ENCODE measurements at places on chromosomes 2 and 18. TPM values are rescaled to one million over a fixed set of nuclear protein-coding genes. Genes with fewer than 3 reads are reported as not detected.
A peak's percentile ranks its signal among the peaks of the same experiment; 100 is the strongest.

DNA sequence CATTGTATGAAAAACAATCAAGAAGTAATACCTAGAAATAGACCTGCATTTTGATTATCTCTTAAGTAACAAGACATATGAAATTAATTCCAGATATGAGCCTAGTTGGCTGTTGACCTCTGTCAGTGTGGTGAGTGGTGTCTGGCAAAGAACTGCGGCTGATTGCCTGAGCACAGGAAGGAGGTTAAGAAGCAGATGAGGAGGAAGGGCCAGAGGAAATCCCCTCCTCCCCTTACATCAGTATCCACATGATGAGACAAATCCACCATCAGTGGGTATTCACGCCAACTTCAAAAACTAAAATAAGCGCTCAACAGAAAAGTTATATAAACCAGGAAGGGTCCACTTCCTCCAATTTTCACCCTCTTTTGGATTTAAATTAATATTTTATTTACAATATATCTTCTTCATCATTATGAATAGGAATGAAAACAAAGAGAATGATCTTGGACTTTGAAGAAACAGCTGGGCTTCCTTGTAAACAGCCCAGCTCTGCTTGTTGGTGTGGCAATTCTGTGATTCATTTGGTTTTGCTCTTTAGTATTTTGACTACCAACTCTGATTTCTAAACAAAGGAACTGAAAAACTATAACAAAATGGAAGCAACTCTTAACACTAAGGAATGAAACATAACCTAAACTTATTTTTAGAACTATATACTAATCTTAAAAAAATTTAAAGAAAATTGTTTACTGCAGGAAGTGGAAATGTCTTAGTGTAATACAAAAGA lies 27.3 kb downstream of the RFTN2 start:
- no peak for DNase-seq

DNA sequence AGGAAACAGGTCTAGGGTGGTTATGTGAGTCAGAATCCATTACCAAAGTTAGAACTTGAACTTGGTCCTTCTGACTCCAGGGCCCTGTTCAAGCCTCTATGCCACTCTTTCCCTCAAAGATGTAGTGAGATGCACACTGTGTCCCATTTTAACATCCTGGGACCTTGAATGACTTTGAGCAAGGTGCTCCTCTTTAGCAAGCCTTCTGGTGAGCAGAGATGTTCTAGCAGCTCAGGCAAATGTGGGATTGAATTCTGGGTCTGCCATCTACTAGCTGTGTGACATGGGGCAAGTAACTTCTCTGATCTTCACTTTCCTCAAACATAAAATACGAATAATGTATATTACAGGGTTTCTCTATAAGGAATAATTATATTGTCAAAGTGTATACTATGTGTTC lies 294.0 kb upstream of the CXCR4 start:
- no peak for DNase-seq

GRCh38 chr2:107132070-107132469 lies 246.1 kb upstream of the ST6GAL2 start:
- DNase-seq: no peak

DNA sequence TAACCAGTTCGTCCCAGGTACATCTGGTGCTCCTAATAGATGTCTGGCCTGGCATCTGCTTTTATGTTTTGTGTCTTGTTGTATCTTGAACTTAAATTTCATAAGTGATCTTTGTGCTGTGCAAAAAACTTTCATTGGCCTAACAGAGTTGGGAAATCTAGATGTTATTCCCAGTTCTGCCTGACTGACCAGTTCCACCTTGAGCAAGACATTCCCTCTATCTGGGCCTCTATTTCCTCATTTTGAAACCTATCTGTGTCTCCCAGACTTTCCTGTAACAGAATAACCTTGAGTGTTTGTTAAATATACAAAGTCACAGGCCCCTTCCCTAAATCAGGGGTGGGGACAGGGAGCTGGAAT lies 90.5 kb upstream of the MSH2 start:
- DNase-seq: no peak

GRCh38 chr2:118310681-118311429 lies 222.6 kb downstream of the INSIG2 start:
- DNase-seq: no peak

DNA sequence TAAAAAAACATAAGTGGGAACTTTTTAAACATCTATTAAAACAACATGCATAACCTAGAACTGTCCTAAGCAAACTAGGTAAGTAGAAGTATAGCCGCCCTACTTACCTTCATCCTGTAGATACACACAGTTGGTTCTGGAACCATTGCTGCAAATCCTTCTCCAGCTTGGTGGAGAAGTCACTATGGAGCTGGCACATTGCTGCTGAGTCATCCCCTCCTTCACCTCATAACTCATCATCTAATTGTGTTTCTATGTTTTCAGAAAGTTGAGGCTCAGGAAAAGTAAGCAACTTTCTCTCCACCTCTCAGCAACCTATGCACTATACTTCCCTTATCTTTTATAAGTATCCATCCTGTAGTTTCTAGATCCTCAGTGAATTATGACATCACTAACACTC lies 269.8 kb upstream of the MMADHC start:
- no peak for DNase-seq

- DNase-seq: no peak
Measured at GRCh38 chr18:69239849-69240674, 160.6 kb upstream of the DOK6 start.

DNA sequence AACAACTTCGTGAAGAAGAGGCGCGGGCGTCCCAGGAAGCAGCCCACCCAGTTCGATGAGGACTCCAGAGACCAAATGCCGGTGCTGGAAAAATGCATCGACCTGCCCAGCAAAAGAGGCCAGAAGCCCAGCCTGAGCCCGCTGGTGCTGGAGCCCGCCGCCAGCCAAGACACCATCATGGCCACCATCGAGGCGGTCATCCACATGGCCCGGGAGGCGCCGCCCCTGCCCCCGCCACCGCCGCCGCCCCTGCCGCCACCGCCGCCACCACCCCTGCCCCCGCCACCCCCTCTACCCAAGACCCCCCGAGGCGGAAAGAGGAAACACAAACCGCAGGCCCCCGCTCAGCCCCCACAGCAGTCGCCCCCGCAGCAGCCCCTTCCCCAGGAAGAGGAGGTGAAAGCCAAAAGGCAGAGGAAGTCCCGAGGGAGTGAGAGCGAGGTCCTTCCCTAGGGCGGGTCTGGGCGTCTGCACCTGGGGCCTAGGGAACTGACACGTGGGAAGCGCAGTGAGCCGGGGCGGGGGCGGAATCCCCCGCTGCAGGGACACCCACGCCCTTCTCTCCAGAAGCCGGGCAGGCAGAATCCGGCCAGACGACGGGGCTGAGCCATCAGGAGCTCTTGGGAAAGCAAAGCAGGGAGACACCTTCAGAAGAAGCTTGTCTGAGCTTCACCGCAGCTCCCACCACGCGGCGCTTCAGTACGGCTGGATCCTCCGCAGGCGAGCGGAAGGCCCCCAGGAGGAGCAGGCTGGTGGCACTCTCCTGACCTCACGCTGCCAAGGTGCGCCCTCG lies 382.8 kb downstream of the SETBP1 start:
- DNase-seq: no peak

The ELP2 gene
- 63.9 TPM for total RNA-seq

DNA sequence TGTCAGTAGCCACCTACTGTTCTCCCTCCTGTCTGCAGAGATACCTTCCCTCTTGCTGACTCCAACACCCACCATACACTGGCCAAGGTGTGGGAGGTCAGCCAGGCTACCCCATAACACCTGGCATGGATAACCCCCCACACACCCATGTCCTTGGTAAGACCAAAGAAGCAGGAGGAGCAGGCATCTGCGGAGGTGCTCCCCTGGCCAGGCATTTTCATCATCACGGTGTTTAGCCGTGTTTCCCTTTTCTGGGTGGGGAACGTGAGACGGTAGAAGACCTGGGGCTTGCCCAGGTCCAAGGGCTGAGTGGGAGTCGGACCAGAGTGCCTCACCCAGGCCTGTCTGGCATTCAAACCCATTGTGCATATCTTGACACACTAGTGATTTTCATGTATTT lies 150.3 kb downstream of the SMAD7 start:
- no peak for DNase-seq

- DNase-seq: no peak
Measured at GRCh38 chr2:7915302-7916091, 766.4 kb upstream of the ID2 start.

- no peak for DNase-seq
Measured at GRCh38 chr2:63432373-63432772, 155.9 kb downstream of the WDPCP start.

The STEAP3 gene
- 45.7 TPM for total RNA-seq

- DNase-seq: peak; percentile 38
Measured at GRCh38 chr2:197889041-197889440, 84.6 kb downstream of the PLCL1 start.

DNA sequence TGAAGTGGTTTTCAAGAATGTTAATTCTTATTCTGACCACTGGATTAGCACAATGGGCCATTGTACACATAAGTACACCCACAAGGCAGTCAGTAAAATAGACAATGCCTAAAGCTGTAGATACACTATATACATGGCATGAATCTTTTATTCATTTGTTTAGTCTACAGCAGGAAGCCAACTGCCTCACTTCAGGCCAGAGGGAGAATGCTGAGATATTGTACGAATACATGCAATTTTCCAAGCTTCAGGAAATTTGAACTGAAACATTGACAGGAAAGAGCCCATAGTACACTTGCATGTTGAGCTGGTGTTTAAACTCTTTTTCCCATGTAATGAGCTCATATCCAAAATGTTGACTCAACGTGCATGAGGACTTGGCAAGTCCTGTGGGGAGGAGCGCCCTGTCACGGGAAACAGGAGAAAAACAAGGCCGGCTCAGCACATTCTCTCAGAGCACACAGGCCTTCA lies 111.6 kb upstream of the CYP1B1 start:
- DNase-seq: peak; percentile 26

The GAD1 gene
- total RNA-seq: 0.82 TPM

GRCh38 chr18:63752636-63753035 lies 22.6 kb upstream of the SERPINB7 start:
- no peak for DNase-seq

GRCh38 chr2:101026253-101026701 lies 24.2 kb downstream of the RPL31 start:
- DNase-seq: no peak

GRCh38 chr2:191200910-191201309 lies 44.3 kb upstream of the MYO1B start:
- no peak for DNase-seq

GRCh38 chr18:55462652-55463051 lies 125.3 kb downstream of the TCF4 start:
- no peak for DNase-seq

- DNase-seq: no peak
Measured at GRCh38 chr2:139477618-139478017, 697.4 kb upstream of the NXPH2 start.

The IL36RN gene
- total RNA-seq: 0.04 TPM

DNA sequence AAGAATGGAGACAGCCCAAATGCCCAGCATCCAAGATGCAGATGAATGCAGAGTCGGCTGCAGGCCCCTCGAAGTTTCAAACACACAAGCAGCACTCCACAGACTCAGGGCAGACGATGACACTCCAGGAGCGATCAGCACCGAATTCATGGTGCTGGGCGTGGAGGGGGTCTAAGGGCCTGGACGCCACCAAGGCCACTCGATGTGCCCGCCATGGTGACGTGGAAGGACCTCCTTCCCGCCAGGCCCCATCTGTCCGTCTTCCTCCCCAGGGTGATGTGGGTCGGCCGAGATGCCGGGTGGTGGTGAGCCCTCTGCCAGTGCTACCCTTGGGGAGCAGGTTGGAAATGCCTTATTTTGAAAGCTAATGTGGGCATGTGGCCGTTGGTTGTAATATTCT lies 9.4 kb downstream of the KIF1A start:
- no peak for DNase-seq

DNA sequence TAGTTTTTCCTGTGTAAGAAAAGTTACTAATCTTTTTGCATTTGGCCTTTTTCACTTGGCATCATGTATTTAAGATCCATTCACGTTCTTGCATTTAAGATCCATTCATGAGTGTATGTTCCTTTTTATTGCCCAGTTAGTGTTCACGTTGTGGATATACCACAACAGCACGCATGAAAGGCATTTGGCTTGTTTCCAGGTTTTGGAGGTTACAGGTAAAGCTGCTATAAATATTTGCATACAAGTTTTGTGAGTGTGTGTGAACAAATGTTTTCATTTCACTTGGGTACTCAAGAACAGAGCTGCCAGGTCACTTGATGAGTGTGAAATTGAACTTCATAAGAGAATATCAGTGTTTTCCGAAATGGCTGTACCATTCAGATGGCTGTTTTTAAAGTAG lies 121.2 kb downstream of the CCBE1 start:
- no peak for DNase-seq

DNA sequence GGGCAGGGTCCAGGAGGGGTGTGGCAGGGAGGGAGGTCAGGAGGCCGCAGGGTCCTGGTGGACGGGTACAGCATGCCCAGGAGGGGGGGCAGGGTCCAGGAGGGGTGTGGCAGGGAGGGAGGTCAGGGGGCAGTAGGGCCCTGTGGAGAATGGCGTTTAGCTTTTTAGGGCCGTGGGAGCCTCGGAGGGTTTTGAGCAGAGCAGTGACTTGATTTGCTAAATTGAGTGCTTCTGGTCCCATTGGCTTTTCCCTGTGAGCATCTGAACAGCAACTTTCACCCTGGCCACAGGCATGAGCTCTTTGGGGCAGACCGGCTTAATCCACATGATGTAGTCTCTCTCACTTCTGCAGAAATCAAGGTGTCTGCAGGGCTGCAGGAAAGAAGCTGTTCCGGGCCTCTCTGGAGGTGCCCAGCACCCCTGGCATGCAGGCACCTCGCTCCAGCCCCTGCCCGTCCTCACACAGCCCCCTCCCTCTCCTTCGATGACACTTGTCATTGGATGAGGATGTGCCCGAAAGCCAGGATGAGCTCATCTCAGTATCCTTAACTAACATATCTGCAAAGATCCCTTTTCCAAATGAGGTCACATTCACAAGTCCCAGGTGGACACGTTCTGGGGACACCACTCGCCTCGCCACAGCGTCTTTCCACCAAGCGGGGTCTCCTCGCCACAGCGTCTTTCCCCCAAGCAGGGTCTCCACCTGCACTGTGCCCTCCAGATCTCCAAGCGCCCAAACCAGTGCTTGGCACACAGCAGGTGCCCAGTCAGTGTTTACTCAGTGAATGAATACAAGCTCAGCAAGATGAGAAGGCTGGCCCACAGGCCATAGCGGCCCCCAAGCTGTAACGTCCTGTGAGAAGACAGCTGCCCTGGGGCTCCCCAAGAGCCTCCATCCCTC lies 94.0 kb downstream of the NDUFA10 start:
- DNase-seq: no peak

DNA sequence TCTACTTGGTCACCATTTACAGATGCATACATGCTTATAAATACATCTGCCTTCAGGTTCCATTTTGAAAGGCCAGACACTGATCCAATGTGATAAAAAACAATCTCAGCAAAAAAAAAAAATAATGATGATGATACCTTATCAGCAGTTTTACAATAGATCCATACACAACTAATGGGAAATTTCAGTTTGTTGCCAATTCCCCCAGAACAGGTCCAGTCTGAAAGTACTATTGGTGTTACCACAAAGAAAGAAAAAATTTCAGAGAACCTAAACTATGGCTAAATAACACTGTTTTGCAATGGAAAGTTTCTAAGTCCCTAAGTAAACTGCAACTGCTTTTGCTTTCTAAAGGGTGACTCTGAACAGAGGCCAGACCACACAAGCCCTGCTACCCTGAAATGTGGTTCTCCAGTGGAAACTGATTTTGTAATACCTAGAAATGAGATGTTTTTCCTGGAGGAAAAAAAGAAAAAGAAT lies 54.1 kb downstream of the LPIN2 start:
- no peak for DNase-seq

The OSBPL6 gene
- total RNA-seq: 3.8 TPM

Measured in kidney epithelial cell (primary cell).